ENCODE measurements at places on chromosomes 13 and 19. TPM values are rescaled to one million over a fixed set of nuclear protein-coding genes. Genes with fewer than 3 reads are reported as not detected.

The TEX101 gene
- not detected for total RNA-seq

The CACNG7 gene
- 60.4 TPM for total RNA-seq

The LPAR2 gene
- total RNA-seq = 364 TPM

The ZNF470 gene
- total RNA-seq = 10.1 TPM

All from glutamatergic neuron (in vitro differentiated cells).